ENCODE measurements at places on chromosomes 13 and 19.

GRCh38 chr19:30552593-30552992 lies 180.4 kb downstream of the ZNF536 start:
- DNase-seq, result no peak

GRCh38 chr13:49869519-49869918 lies 66.6 kb downstream of the SPRYD7 start:
- no peak for DNase-seq

- DNase-seq, result no peak
These were observed 968 bp upstream of the KL start for GRCh38 chr13:33015241-33015668.

DNA sequence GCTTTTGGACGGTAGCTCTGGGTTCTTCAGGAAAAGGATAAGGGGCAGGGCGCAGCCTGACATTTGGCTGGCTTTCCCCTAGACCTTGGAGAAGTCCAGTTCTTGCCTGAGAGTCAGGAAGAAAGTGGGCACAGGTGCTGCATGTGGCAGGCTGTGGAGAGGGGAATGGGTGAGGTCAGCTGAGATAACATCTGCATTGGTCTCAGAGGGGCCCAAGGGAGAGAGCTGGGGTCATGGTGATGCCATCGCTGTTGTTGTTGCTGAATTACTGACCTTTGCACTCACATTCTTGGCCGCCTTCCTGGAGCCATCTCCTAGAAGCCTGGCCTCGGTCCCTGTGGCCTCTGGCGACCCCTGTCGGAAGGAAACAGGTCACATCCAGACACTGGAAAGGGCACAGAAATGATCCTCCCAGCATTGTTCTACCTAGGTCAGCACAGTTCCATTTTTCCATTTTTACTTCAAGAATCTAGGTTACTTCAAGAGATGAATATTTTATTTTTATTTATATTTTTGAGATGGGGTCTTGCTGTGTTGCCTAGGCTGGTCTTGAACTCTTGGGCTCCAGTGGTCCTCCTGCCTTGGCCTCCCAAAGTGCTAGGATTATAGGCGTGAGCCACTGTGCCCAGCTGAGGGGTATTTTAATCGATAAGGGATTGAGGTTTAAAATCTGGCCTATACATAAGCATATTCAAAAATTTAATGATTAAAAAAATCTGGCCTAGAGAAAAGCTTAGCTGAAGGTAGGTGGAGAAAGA lies 6.5 kb upstream of the LIPE start:
- DNase-seq, result peak; percentile 33

- no peak for DNase-seq
These were observed 104.3 kb downstream of the KCNRG start for GRCh38 chr13:50119591-50119990.

GRCh38 chr19:1457031-1457739 lies 7.3 kb downstream of the APC2 start:
- DNase-seq, result no peak

DNA sequence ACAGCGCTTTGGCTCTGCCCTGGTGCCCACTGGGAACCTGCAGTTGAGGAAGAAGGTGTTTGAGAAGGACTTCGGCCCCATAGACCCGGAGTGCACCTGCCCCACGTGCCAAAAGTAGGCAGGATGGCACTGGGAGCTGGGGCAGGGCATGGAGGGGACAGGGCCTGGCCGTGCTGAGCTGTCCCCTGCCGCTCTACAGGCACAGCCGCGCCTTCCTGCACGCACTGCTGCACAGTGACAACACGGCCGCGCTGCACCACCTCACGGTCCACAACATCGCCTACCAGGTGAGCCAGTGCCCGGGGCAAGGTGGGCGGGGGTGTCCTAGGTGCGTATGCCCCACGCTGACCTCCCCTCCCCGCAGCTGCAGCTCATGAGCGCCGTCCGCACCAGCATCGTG lies 5.1 kb upstream of the DNM2 start:
- no peak for DNase-seq

DNA sequence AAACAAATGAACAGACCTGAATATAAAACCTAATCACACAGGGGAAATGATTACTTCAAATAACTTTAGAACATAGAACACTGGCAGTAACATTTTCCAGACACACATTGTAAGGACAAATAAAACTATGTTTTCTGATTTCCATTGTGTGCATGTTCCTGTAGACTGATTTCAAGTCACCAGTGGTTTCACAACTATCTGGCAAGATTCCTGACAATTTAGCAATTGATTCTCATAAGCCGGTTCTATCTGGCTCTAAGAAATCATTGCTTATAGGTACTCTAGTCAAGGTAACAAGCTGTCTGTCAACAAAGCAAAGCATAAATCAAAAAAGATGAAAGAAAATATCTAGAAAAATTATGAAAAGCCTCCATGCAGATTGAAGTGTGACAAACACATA lies 19.6 kb upstream of the PCCA start:
- no peak for DNase-seq

GRCh38 chr19:16673231-16673630 lies 12.3 kb downstream of the TMEM38A start:
- no peak for DNase-seq

- no peak for DNase-seq
These were observed 1261.0 kb upstream of the ATXN8OS start for GRCh38 chr13:68846663-68847062.

DNA sequence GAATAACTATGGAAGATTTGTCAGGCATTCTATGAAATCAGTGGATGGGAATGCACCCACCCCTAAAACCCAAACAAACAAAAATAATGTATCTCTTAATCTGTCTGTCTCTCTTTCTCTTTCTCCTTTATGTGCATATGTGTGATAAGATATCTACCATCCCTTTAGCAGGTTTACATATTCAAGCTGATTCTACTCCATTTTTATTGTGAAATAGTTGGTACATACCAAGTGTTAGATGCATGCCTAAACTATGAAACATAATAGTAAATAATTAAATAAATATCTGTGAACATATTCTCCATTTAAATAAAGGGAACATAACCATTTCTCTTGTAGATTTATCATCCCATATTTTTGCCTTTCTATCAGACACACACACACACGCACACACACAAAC lies 121.8 kb upstream of the PCDH9 start:
- DNase-seq, result no peak

DNA sequence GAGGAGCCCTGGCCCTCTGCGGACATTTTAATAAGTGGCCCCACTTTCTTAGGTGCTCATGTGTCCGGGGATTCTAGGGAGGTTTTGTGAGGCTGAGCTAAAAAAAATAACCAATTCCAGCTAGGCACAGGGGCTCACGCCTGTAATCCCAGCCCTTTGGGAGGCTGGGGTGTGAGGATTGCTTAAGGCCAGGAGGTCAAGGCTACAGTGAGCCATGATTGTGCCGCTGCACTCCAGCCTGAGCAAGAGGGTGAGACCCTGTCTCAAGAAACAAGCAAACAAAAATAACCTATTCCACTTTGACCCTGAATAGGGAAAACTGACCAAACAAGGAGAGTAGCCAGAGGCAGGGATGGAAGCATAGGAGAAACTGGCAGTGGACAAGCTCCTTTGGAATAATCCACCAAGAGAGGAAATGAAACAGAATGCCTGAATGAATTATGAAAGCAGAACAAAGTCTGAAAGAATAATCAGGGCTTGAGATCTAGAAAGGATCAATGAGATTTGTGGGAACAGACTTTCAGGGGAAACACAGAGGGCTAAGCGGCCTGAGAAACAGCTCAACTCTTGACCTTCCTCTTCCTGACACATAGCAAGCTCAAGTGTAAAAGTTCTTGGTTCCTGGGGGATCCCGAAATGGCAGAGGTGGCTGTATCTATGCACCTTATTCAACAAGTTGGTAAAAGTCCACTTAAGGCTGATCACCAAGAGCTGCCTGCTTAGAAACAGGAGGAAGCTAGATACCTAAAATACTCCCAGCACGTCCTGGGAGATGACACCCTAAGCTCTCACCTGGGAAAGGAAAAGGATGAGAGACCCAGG lies 30.1 kb upstream of the FFAR2 start:
- no peak for DNase-seq

GRCh38 chr19:48558018-48558684 lies 6.2 kb downstream of the SULT2B1 start:
- no peak for DNase-seq
